ENCODE measurements at places on chromosomes 12 and 14. TPM values are rescaled to one million over a fixed set of nuclear protein-coding genes. Genes with fewer than 3 reads are reported as not detected.

DNA sequence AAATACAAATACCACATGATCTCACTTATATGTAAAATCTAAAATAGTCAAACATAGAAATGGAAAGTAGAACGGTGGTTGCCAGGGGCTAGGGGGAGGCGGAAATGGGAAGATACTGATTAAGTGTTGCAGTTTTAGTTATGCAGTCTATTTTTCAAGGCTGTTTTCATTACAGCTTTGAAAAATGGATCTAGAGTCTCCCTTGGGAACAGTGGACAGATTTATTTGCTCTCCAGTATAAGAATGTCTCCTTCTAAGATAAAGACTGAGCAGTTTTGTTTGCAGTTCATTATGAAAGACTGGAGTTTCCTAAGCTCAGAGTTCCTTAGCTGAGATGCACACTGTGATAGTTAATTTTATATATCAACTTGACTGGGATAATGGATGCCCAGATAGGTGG, 202.5 kb downstream of the KLHL28 start:
- no peak for DNase-seq

DNA sequence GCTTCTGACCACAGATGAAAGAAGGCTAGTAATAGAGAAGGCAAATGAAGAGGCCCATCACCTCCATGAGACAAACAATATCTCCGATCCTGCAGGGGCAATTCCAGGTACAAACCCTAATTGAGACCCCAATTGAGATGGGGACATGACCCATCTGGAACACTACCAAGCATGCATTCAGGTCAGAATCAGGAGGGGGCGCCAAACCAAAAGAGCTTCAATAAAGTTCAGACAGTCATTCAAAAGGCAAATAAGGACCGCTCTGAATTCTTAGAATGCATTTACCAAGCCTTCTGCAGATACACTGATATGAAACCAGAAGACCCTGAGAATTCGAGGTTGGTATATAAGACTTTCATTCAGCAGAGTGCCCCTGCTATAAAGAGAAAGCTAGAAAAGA, 10.2 kb upstream of the EDDM3B start:
- no peak for DNase-seq

DNA sequence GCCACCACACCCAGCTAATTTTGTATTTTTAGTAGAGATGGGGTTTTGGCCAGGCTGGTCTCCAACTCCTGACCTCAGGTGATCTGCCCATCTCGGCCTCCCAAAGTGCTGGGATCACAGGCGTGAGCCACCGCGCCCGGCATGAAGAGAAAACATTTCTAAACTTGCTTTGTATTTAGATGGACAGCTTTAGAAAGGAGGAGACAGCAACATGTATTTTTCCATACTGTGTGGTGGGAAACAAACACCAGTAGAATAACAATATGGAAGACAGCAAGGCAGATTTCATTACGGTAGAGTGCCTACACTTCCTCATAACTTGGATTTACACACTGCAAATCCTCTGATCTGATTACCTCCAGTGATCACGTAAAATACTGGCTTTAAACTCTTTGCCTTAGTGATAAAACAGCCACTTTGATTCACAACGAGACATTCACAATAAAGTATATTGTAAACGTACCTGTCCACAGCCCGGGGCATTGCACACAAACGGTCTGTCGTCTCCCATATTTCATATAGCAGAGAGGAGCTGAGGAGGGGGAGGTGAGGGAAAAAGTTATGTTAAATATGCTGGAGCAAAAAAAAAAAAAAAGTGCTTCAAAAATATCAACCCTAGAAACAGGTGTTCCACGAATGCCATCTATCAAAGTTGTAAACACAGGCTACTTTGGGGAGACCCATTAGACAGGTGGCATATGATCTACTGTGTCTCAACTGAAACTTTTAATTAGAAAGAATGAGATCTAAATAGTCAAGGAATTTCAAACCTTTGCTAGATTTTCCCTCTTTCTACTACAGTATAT, 25.5 kb downstream of the ATF7 start:
- DNase-seq: no peak

DNA sequence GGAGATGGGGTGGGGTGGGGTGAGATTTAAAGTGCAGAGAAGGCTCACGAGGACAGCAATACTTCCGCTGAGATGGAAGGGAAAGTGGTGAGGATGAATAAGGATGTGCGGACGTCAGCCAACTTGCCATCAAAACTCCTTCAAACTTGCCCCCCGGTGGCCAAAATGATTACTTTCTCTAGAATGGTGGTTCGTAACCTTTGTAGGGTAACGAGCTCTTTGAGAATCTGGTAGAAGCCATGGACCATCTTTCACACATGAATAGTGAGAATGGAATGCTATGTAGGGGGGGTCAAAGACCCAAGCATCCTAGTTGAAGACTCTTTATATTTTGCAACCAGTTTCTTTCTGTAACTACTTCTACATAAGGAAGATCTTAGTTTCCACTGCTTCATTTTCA, 245.9 kb upstream of the DDHD1 start:
- DNase-seq: peak; percentile 31

DNA sequence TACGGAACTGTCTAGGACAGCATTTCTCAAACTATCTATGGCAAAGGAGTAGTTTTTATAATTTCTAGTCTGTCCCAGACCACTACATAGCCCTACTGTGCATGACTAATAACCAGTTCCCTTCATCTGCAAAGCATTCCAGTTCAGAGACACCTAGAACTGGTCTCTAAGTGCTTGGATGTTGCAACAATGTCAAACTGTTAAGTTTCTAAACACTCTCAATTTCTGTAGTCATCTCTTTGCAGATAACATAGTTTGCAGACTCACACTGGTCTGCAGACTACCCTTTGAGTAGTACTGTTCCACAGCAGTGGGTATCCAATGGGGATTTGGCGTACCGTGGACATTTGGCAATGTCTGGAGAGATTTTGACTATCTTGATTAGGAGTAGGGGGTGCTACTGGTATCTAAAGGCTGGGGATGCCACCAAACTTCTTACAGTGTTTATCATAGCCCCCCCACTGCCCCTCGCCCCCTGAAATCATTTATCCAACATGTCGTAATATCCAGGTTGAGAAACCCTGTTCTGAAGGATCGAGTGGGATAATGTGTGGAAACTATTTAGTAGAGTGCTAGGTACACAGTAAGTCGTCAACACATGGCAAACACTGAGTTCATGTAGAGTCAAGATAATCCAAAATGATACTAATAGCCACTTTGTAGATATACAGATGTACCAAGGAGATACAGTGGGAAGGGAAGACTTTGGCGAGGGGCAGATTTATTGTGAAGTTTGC, 1.7 kb downstream of the C12orf76 start:
- no peak for DNase-seq

- no peak for DNase-seq
These were observed 2.1 kb upstream of the SLC15A4 start for GRCh38 chr12:128825835-128826234.

GRCh38 chr14:69152902-69153151, at the start of gene DCAF5:
Gene DCAF5 (minus strand): TSS chr14:69153119. CDS start chr14:69152978, 141 bp downstream.
- no peak for DNase-seq

DNA sequence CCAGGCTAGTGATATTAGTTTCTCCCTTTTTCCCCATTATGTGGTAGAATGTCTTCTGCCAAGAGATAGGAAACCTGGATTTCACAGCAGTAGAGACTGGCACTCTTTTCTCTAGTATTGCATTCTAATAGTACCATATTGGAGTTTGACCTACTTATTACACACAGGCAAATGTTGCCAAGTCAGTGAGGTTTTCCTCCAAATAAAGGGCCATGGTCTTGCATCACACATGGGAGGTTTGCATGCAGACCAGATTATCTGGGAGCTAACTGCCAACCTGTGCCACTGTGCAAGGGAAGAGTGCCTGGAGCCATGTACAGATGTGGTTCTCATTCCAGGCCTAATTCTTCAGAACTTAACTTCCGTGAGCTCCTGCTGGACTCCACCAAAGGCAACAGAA, 113.3 kb downstream of the ANO6 start:
- DNase-seq: no peak

GRCh38 chr14:36471431-36471830, 48.6 kb downstream of the NKX2-1 start:
- DNase-seq: no peak

DNA sequence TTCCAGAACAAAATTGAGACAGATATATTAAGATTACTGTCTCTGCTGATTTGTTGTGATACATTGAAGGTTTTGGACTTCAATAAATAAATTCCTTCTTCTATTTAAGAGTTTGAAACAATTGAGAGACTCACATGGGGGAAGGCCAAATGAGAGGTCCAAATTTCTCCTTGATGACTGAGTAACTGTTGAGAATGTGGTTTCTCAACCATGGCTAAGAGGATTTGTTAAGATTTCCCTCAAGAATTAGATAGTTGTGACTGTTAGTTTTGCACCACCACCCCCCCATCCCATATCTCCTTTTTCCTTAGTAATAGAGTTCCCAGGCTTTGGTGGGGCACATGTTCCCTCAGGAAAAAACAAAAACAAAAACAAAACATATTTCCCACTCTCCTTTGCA, 47.7 kb upstream of the IGF1 start:
- DNase-seq: no peak

- DNase-seq: no peak
These were observed 4.0 kb upstream of the KRT6C start for GRCh38 chr12:52477651-52478050.

- no peak for DNase-seq
These were observed 113.4 kb downstream of the LGMN start for GRCh38 chr14:92635031-92635430.

DNA sequence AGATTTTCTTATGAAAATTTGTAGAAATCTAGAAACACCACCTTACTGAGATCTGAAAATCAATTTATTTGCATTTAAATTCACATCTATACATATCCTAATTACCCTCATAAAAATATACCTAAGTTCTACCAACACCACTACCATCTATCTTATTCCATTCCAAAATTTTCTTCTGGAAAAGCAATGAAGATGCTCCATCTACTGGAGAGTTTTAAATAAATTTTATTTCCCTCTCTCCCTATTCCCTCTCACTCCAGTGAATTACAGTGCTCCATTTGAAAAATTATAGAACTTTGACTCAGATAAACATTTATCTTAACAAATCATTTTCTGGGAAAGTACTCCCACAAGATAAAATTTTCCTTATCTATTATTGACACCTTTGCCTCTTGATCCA, 2.3 kb upstream of the C14orf39 start:
- peak; percentile 18 for DNase-seq

GRCh38 chr14:38868399-38869290, 234.4 kb downstream of the SEC23A start:
- no peak for DNase-seq

JAG2 gene
- 45.3 TPM for total RNA-seq

ADGRD1 gene
- not detected for total RNA-seq

PGF gene
- total RNA-seq: 56.6 TPM

GPR68 gene
- total RNA-seq: 0.77 TPM

SLC2A3 gene
- total RNA-seq: 8.4 TPM

PRIMA1 gene
- total RNA-seq: not detected

PTPN6 gene
- 12.4 TPM for total RNA-seq
